ENCODE measurements at places on chromosomes 12 and 14. TPM values are rescaled to one million over a fixed set of nuclear protein-coding genes. Genes with fewer than 3 reads are reported as not detected.

Gene KCNC2
- total RNA-seq: not detected

Gene KLRK1
- total RNA-seq: 4.9 TPM

Gene PTGER2
- total RNA-seq: 2.1 TPM

- H3K36me3 ChIP-seq: peaks cover 14% of the 10 kb centered on the region
- DNase-seq: no peak
- H3K27me3 ChIP-seq: no peaks in the 10 kb centered on the region
- H3K4me3 ChIP-seq: peak overlapping the region; percentile 97
- H3K27ac ChIP-seq: peak overlapping the region; percentile 99
Observed at GRCh38 chr12:6852651-6853354, 853 bp downstream of the USP5 start.

GRCh38 chr12:64685050-64685449, 74.2 kb downstream of the GNS start:
- peaks cover 33% of the 10 kb centered on the region for H3K36me3 ChIP-seq
- H3K27me3 ChIP-seq: no peaks in the 10 kb centered on the region
- H3K4me1 ChIP-seq: peaks cover 39% of the 10 kb centered on the region
- H3K27ac ChIP-seq: no peak overlapping the region

DNA sequence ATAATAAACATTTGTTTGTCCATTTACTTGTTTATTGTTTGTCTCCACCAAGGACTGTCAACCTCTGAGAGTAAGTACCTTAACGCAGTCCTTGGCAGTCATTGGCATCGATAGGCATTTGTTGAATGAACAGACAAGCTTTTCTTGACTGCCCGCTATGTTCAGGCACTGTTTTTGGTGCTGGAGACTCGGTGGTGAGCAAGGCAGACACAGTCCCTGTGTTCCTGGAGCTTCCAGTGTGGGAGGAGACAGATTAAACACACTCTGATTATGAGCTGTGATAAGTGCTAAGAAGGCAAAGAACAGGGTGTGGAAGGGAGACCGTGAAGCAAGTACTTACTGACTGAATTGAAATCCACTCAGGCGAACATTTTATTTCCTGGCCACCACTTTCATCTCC, 1.2 kb downstream of the ATP6V0A2 start:
- peaks cover 35% of the 10 kb centered on the region for H3K4me1 ChIP-seq
- H3K27ac ChIP-seq: no peak overlapping the region
- no peaks in the 10 kb centered on the region for H3K27me3 ChIP-seq
- H3K4me3 ChIP-seq: peak overlapping the region; percentile 87

GRCh38 chr12:105733579-105733978, 403.1 kb downstream of the C12orf75 start:
- H3K27ac ChIP-seq: no peak overlapping the region
- H3K4me3 ChIP-seq: no peak overlapping the region
- H3K4me1 ChIP-seq: peaks cover 12% of the 10 kb centered on the region
- H3K27me3 ChIP-seq: no peaks in the 10 kb centered on the region
- no peaks in the 10 kb centered on the region for H3K36me3 ChIP-seq

All from osteocyte (in vitro differentiated cells).